ENCODE measurements at places on chromosomes 3 and 15.

DNA sequence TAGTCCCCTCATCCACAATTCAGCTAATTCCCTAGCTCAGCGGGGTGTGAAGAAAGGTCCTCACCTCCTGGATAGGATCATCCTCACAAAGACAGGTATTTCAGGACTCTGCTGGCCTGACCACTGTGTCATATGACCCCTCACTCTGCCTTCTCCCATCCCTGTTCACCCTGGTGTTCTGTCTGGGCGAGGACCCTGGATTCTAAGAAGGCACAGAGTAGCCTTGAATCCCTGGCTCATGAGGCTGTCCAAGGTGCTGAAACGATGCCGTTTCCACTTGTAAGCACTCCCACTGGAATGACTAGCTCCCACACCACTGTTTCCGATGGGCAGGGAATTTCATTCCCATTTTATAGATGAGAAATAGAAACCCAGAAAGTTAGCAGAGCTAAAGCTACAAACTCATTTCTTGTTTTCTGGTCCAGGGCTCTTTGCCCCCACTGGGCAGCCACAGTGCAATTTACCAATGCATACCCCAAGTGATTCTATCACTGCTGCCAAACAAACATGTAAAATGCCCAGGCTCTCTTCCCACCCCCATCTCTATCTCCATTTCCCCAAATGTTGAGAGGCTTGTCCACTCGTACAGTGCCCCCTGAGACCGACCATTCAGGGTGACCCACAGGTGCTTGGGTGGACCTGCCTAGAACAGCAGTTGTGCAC, 83.2 kb downstream of the RAB11A start:
- DNase-seq, result no peak

- no peak for DNase-seq
These were observed 572.2 kb downstream of the MECOM start for GRCh38 chr3:169091196-169091823.

GRCh38 chr3:189467451-189467850, 163.7 kb upstream of the TP63 start:
- DNase-seq, result no peak

GRCh38 chr3:11434563-11435096, 162.4 kb downstream of the ATG7 start:
- no peak for DNase-seq

DNA sequence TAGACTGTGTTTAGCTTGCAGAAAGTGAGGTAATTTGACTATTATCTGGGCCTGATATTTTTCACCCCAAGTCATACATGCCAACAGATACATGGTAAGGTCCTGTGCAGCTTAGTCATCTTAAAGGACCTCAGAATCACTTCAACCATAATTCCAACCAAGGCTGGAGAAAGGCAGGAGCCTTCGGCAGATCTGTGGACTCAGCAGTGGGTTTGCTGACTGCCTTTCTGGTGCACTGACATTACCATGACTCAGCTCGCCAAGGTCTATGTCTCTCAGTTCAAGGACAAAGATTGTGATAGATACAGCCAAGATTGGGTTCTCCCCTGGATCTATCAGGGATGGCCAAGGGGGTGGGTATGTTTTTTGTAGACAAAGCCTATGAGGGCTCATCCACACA, 32.7 kb downstream of the LYZL4 start:
- no peak for DNase-seq

- no peak for DNase-seq
These were observed 45.2 kb downstream of the SCN5A start for GRCh38 chr3:38604246-38604645.

- DNase-seq, result no peak
These were observed 212.9 kb upstream of the LRRN1 start for GRCh38 chr3:3586336-3586735.

- no peak for DNase-seq
These were observed 180.6 kb downstream of the IL5RA start for GRCh38 chr3:2929574-2929973.

GRCh38 chr15:63672369-63672768, 75.2 kb downstream of the FBXL22 start:
- DNase-seq, result no peak

DNA sequence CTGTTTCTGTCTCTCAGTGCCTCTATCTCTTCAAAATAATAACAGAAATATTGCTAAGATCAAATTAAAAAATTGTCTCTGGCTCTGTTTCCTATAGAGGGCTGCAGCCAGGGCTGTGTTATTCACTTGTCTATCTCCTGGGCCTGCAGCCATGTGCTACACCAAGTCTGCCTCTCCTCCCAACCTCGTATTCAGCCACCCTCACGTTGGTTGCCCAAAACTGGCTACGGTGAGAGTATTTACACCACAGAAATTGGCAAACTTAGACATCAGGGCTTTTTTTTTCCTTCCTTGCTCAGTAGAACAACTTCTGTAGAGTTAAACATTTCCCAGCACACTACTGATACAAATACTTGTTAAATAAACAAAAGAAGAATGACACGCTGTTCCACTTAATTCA, 320.9 kb upstream of the ICE2 start:
- DNase-seq, result peak; percentile 24

GRCh38 chr15:64209680-64210334, 47.0 kb upstream of the PPIB start:
- no peak for DNase-seq

- DNase-seq, result no peak
These were observed 111.2 kb upstream of the PRICKLE2 start for GRCh38 chr3:64336488-64336887.

GRCh38 chr3:99768126-99768525, 49.5 kb upstream of the CMSS1 start:
- no peak for DNase-seq

DNA sequence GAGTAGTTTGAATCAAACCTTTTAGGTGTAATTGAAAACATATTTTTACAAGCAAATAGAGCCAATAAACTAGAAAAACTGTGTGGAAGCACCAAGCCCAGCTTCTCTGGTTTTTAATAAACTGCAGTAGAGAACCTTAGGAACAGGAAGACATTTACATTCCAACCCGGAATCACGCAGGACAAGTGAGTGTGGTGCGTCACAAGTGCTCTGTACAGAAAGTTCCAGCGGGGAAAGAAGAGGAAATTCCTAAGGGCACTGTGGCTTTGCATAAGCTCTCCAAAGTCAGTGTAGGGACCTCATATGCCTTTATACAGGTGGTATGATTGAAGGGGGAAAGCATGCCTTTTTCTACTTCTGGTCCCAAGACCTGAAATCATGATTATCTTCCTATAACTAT, 21.6 kb downstream of the COL8A1 start:
- DNase-seq, result no peak

- DNase-seq, result no peak
These were observed 370.0 kb upstream of the FRG2C start for GRCh38 chr3:75294124-75294523.

- DNase-seq, result no peak
These were observed 47.9 kb upstream of the CCDC80 start for GRCh38 chr3:112688819-112689218.

- DNase-seq, result no peak
These were observed 270.5 kb upstream of the ADAMTS9 start for GRCh38 chr3:64958199-64958843.

- peak; percentile 46 for DNase-seq
These were observed 284.4 kb downstream of the FOXP1 start for GRCh38 chr3:71299160-71299559.

DNA sequence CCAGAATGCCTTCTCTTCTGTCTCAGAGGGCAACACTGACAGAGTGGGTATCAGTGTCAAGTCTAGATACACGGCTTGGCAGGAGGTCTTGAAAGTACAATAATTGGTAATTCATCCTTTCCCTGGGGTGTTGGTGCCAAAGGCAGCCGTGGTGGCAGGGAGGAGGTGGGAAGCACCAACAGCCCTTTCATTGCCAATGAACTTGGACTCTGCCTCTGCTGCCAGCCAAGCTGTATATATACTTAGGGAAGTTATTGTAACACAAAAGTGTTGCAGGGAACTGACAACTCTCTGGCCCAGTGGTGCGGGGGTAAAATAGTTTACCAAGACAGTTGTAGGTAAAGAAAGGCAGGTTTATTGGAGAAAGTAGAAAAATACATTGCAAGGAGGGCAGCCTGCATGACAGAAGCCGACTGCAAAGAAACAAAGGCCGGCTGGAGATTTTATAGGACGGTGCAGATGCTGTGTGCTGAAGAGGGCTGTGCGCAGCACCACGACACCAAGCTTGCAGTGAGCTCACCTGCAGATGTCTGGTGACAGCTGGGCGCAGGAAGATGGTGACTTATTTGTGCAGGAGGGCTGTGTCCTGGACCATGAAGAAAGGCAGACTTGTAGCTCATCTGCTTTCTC, 4.0 kb upstream of the FAM3D start:
- DNase-seq, result no peak

DNA sequence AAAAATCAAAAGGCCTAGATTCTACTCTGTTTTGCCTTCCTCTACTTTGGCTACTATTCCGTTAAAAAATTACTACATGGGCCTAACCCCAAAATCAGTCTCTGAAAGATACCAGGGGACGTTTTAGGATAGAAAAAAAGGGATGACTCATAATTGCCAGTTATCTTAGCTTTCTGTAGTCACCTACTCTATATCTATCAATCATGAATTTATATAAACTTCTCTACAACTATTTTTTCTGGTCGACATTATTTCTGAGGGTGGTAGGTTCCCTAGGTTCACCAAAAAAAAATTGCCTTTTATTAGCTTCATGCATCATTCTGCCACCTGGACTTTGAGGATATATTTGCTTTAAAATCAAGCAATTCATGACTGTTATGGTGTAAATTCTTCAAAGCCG, 36.5 kb downstream of the RAF1 start:
- DNase-seq, result no peak

DNA sequence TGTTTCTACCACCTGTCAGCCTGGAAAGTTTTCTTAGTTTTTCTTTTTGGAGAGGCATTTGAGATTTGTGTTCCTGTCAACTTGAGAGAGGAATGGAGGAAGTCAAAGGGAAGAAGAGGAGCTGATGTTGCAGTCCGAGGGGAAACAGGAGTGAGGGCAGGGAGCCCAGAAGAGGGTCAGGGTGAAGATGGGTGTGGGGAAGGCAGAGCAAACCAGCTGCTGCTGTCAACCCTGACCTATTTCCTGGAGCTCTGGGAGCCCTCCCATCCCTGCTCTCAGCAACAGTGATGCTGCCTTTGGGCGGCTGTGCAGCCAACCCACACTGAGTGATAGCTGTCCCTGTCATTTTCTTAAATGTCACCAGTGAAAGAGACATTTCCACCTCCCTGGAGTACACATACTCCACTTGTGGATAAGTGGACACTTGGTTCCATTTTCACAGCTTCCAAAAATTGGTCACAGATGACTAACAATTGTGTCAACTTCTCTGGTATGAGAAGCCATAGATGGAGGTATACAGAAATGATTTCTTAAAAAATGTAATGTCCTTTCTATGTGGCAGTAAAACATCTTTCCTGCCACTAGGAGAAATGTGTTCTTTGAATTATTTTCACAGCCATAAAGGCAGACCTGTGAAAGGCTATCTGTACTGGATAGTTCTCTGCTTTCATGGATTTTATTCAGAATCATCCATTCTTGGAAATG, 556.3 kb upstream of the TBL1XR1 start:
- DNase-seq, result no peak

All from activated naive CD8-positive, alpha-beta T cell treated with anti-CD3 and anti-CD28 coated beads, Interleukin-2, amount 50 U/mL, for 24 hours (primary cell).